ENCODE measurements at places on chromosomes 1 and 21. TPM values are rescaled to one million over a fixed set of nuclear protein-coding genes. Genes with fewer than 3 reads are reported as not detected.

DNA sequence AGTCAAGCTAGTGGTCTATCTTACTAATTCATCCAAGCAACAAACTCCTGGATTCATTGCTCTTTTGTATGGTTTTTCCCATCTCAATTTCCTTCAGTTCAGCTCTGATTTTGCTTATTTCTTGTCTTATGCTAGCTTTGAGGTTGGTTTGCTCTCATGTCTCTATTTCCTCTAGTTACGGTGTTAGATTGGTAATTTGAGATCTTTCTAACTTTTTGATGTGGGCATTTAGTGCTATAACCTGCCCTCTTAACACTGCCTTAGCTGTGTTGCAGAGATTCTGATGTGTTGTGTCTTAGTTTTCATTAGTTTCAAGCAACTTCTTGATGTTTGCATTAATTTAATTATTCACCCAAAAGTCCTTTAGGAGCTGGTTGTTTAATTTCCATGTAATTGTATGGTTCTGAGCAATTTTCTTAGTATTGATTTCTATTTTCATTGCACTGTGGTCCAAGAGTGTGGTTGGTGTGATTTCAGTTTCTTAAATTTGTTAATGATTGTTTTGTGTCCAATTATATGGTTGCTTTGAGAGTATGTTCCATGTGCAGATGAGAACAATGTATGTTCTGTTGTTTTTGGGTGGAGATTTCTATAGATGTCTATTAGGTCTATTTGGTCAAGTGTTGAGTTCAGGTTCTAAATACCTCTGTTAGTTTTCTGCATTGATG, 154.6 kb downstream of the PLPPR5 start:
- no peak for DNase-seq

GRCh38 chr21:44199448-44199847, 41.3 kb downstream of the ICOSLG start:
- no peak for DNase-seq

DNA sequence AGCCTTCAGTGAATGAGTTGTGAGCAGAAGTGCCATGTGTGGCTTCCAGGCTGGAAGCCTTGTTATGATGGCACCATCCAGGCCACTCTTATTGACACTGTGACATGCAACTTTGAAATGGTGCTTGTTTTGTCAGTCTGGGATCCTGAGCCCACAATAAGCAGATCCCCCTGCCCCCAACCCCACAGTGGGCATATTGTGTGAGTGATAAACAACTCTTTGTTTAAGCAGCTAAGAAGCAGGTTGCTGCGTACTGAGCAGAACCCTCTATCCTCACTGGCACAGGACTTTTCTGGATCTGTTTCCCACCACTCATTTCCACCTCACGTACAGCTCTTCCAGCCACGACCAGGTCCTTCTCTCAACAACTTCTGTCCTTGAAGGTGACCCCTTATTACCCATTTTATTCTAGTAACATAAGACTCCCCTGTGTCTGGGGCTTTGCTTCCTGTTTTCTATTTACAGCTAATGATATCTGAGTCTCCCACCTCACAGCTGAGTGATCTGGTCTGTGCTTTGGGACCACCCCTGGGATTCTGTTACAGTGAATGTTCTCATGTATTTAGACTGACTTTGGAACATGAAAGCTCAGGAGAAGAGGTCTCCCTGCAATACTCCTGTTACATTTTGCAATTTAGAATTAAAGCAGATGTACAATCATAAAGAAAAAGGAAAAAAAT, 375.5 kb downstream of the PCP4 start:
- DNase-seq = no peak

DNA sequence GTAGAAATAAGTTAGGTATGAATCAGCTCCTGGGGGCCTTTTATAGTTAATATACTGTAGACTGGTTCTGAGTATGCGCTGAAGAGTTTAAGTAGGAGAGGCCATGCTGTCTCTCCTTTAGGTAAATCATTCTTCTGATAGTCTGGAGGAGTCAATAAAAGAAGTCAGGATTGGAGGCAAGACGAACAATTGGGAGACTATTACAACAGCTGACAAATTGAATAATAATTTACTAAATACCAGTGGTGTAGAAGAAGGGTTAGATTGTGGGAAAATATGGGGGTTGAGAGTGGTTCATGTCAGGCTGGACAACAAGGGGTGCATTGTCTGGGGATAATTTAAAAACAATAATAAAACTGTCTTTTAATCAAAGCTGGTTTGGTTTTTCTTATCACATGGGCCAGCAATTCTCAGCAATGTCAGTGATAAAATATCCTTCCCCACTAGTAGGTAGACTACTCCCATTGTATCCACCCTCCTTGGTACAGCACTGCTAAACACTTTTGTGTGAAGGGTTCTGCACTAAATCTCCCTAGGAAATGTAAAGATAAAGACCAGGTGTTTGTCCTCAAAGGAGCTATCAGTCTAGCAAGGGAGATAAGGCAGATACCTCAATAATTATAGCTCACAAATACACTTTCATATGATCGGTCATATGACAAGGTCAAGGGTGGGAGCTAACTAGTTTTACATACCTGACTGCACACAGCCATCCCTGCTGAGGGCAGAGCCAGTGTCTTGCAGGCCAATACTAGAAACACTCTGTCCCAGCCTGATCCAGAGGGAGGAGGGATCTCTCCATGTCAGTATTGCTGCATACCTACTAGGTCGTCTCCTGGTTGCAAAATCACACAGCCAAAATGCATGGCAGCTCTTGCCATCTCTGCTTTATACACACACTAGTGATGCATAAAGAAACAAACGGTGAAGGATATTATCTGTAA, 299.7 kb downstream of the VAV3 start:
- no peak for DNase-seq

DNA sequence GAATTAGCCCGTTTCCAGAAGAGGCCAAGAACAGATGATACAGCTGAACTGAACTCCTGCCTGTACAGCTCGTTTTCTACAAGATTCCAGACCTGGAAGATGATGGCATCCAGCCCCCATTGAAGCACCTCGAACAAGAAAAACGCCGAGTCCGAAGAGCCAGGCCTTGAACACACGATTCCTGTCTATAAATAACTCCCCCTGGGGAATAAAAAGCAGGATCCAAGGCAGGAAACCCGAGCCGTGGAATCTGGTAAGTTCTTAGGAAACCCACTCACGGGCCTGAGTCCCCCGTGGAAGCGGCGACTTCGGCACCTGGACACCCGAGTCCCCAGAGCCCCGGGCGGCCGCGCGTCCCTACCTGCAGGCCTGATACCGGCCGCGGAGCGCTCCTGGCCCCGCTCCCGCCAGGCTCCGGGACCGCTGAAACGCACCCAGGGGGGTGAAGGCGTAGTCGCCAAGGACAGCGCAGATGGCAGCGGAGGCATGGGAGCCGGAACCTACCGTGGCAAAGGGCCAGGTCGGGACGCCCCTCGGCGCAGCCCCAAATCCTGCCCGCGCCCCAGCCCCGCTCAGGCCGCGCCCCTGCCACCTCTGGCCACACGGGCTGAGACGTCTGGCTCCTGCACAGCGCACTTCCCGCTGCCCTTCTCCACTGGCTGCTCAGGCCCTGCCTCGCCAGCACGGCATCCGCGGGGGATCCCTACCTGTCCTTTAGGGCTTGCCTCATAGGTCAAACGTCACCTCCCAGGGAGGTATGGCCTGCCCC, 14.0 kb upstream of the HLCS start:
- DNase-seq = peak; percentile 43

GRCh38 chr1:212002536-212002935, 32.8 kb downstream of the INTS7 start:
- no peak for DNase-seq

GRCh38 chr1:94579876-94580294, 38.3 kb upstream of the F3 start:
- no peak for DNase-seq

DNA sequence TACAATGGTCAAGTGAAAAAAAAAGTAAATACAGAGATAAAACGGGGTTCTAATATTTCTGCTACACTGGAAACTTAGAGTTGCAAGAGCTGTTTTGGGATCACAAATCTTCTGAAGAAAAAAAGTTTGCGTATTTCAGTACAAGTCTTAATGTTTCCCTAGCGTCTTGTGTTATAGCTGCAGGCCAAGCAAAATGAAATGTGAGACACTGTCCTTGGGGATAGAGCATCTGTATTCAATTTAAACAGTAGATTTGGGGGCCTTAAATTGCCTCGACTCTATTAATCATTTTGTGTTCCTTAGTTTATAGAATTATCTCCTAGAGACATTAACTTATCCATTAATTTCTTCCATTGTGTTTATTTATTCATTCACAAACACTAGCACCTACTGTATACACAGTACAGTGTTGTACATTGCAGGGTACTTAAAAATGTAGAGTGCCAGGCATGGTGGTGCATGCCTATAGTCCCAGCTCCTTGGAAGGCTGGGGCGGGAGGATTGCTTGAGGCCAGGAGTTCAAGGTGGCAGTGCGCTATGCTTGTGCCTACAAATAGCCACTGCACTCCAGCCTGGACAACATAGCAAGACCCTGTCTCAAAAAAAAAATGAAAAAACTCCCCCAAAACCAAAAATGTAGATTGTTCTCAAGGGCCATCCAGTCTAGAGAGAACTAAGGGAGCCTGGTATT, 7.9 kb downstream of the DISC1 start:
- DNase-seq = no peak

DNA sequence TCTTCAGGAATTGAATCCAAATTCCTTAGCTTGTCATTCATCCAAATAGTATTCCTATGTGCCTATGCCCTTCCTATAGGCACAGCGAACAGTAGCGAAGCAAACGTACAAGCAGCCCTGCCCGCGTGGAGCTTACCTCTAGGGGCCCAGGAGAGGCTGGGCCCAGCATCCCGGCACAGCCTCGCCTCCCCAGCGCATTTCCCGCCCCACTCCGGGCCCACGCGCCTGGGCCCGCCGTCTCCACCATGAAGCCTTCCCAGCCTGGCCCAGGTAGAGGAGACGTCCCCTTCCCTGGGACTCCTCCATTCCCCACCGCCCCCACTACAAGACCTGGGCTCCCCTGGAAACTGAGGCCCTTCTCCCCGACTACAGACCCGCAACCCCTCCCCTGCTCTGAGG, 245 bp upstream of the TMEM269 start:
- no peak for DNase-seq

Gene CYP2J2
- total RNA-seq = not detected

Gene EPHA10
- total RNA-seq = 4.8 TPM

Gene ATP1A4
- total RNA-seq = not detected

Data from glutamatergic neuron (in vitro differentiated cells).